ENCODE measurements at places on chromosomes 13 and 19.
A peak's percentile ranks its signal among the peaks of the same experiment; 100 is the strongest.

DNA sequence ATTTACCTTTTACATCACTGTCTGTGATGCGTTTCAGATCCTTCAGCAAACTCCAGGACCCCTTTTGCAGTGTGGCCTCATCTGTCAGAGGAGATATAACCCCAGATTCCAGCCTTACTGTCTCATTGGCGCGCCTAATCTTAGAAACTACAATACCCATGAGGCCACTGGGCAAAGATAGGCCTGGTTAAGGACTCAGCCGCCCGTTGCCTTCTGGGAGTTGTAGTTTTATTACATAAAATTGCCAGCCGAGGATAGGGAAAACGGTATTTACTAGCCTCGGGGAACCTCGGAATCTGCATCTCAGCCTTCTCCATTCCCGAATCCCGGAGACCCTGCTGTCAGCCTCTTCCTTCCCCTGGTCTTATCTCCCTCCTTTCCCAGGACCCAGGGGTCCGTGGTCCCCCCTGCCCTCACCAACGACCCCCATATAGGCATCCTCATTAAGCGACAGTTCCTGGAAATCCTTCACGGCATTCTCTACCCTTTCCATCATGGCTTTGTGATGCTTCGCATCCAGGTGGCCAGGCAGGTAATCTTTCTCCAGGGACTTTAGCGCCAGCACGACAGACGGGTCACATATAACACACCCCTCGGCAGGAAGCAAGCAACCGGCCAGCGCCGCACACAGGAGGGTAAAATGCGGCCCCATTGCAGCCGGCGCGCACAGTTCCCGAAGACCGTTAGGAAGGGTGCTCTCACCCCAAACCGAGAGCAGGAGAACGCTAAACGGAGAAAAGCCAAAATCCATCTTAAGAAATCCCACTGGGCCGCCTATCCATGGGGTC lies 1.3 kb downstream of the IZUMO1 start:
- peaks cover 10% of the 10 kb centered on the region for H3K4me1 ChIP-seq
- peak; percentile 56 for DNase-seq
- H3K27ac ChIP-seq, result no peak overlapping the region
- H3K36me3 ChIP-seq, result no peaks in the 10 kb centered on the region

- DNase-seq, result no peak
- H3K4me1 ChIP-seq, result no peaks in the 10 kb centered on the region
- no peaks in the 10 kb centered on the region for H3K27me3 ChIP-seq
- no peak overlapping the region for H3K27ac ChIP-seq
- no peaks in the 10 kb centered on the region for H3K36me3 ChIP-seq
Observed at GRCh38 chr13:69556540-69557196, 551.0 kb upstream of the ATXN8OS start.

GRCh38 chr13:40232311-40233040 lies 434.0 kb downstream of the FOXO1 start:
- H3K4me1 ChIP-seq, result peaks cover 21% of the 10 kb centered on the region
- no peaks in the 10 kb centered on the region for H3K27me3 ChIP-seq
- no peak overlapping the region for H3K27ac ChIP-seq
- DNase-seq, result no peak
- no peak overlapping the region for H3K4me3 ChIP-seq

- no peak overlapping the region for H3K27ac ChIP-seq
- H3K27me3 ChIP-seq, result no peaks in the 10 kb centered on the region
- no peak for DNase-seq
Observed at GRCh38 chr19:54489766-54490165, 12.9 kb upstream of the LAIR2 start.

DNA sequence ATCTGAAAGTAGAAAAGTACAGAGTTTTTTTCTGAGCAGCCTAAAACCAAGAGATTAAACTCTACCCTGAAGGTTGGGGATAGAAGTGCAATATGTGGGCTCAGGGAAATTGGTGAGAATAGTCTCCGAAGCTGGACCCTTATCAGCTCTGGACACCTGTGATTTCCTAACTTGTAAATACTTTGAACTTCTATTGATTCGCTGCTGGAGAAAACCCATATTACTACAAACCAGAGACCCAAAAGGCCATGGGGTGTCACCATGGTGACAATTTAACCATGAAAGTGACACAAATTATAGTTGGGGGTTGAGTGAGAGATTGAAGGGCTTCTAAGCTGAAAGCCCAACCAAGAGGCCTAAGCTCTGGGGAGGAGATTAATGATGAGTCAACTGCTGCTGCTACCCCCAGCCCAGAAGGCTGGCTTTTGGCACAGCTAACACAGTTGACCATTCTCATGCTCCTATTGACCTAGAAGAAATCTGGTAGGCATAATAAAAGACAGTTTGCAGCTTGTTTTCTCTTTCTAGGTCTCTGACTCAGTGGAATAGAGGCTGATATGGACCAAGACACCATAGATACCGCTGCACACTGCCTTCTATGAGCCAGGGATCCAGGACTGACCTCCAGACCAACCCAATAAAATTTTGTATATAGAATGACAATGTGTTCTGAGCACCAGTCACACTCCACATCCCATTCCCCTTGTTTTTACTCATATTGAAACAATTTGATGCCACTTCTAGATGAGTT lies 131.9 kb upstream of the FNDC3A start:
- no peak overlapping the region for H3K27ac ChIP-seq
- no peaks in the 10 kb centered on the region for H3K36me3 ChIP-seq
- H3K27me3 ChIP-seq, result no peaks in the 10 kb centered on the region
- no peak for DNase-seq
- no peaks in the 10 kb centered on the region for H3K4me1 ChIP-seq

DNA sequence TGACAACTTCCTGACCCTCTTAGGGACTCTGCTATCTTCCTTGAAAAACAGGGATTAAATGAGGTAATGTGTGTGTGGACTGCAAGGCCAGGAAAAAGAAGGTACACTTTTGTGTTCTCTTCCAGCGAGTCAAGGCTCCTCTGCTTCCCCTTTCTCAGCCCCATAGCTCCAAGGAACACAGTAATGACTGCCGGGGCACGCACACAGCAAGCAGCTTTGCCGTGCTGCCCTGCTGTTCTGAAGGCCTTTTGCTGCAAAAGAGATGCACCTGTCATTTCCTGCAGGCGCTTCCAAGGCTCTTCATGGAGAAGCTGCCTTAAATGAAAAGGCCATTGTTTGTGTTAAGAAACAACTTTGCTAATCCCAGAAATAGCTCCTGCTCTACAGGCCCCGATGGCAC lies 84.6 kb downstream of the CYSLTR2 start:
- DNase-seq, result no peak
- no peak overlapping the region for H3K4me3 ChIP-seq
- no peaks in the 10 kb centered on the region for H3K36me3 ChIP-seq
- no peaks in the 10 kb centered on the region for H3K27me3 ChIP-seq
- no peak overlapping the region for H3K27ac ChIP-seq

DNA sequence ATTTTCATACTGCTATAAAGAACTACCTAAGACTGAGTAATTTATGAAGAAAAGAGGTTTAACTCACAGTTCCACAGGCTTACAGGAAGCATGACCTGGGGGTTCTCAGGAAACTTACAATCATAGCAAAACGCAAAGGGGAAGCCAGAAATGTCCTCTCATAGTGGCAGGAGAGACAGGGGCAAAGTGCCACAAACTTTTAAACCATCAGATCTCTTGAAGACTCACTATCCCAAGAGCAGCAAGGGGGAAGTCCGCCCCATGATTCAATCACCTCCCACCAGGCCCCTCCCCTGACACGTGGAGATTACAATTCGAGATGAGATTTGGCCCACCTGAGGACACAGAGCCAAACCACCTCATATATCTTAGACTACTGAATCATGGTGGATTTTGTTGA lies 198.7 kb downstream of the KCTD12 start:
- no peaks in the 10 kb centered on the region for H3K27me3 ChIP-seq
- DNase-seq, result no peak
- H3K36me3 ChIP-seq, result no peaks in the 10 kb centered on the region
- H3K4me3 ChIP-seq, result no peak overlapping the region
- H3K27ac ChIP-seq, result no peak overlapping the region

GRCh38 chr19:51127032-51127431 lies 2.3 kb downstream of the SIGLEC9 start:
- no peak overlapping the region for H3K4me3 ChIP-seq
- H3K27ac ChIP-seq, result no peak overlapping the region
- DNase-seq, result no peak
- H3K27me3 ChIP-seq, result no peaks in the 10 kb centered on the region
- H3K36me3 ChIP-seq, result no peaks in the 10 kb centered on the region

DNA sequence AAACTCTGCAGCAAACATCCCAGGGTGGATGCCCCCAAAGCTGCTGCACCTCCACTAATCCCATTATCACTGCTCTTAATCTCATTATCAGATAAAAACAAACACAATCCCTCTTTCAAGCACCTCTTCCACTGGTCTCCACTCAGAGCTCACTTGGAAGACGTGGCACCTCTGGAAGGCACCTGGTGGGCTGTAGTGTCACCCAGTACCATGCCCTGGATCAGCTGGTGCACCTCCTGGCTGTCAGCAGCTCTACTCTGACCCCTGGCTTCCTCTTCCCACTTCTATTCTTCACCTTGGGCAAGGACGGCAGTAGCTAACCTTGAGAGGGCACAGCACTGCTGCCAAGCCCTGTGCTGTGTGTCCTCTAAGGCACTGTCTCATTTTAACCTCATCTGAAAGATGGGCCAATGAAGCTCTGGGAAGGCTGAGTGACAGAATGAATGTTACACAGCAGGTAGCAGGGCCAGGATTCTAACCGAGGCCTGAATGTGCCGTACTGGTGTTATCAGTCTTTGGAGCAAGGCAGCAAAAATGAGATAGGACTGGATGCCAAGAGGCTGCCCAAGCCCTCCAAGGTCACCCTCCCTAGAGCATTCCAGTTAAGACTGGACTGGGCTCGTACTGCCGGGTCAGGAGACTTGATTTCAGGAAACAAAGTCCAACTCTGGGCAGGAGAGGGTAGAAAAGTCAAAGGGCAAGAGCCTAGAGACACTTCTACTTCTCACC lies 7.4 kb downstream of the BRD4 start:
- DNase-seq, result no peak
- H3K4me1 ChIP-seq, result peaks cover 90% of the 10 kb centered on the region
- no peak overlapping the region for H3K4me3 ChIP-seq
- H3K27ac ChIP-seq, result no peak overlapping the region
- no peaks in the 10 kb centered on the region for H3K36me3 ChIP-seq
